ENCODE measurements at places on chromosomes 1 and 21.

DNA sequence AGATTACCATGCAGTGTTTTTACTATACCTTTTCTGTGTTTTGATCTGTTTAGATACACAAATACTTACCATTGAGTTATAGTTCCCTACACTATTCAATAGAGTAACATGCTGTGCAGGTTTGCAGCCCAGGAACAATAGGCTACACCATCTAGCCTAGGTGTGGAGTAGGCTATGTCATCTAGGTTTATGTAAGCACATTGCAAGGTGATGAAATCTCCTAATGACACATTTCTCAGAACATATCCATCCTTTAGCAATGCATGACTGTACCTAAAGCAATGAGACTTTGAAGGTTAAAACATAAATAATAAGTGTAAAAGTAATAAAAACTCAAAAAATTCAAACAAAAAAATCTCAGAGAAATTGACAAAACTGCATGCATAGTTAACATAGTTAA, 358.6 kb downstream of the USH2A start:
- no peak overlapping the region for H3K4me3 ChIP-seq
- H3K27me3 ChIP-seq = no peaks in the 10 kb centered on the region
- H3K4me1 ChIP-seq = no peaks in the 10 kb centered on the region
- no peak for DNase-seq
- H3K27ac ChIP-seq = no peak overlapping the region
- H3K36me3 ChIP-seq = no peaks in the 10 kb centered on the region

GRCh38 chr1:66478116-66478515, 55.8 kb upstream of the SGIP1 start:
- no peak overlapping the region for H3K4me3 ChIP-seq
- H3K27ac ChIP-seq = no peak overlapping the region
- no peaks in the 10 kb centered on the region for H3K4me1 ChIP-seq
- H3K36me3 ChIP-seq = no peaks in the 10 kb centered on the region
- no peaks in the 10 kb centered on the region for H3K27me3 ChIP-seq
- no peak for DNase-seq

- no peak overlapping the region for H3K27ac ChIP-seq
- no peak for DNase-seq
- no peaks in the 10 kb centered on the region for H3K36me3 ChIP-seq
- no peaks in the 10 kb centered on the region for H3K27me3 ChIP-seq
- no peaks in the 10 kb centered on the region for H3K4me1 ChIP-seq
- H3K4me3 ChIP-seq = no peak overlapping the region
Observed at GRCh38 chr1:225950905-225951497, 10.0 kb upstream of the LEFTY2 start.

- H3K4me3 ChIP-seq = peak overlapping the region; percentile 88
- DNase-seq = peak; percentile 52
- peak overlapping the region; percentile 90 for H3K27ac ChIP-seq
- no peaks in the 10 kb centered on the region for H3K27me3 ChIP-seq
- H3K36me3 ChIP-seq = peaks cover 5% of the 10 kb centered on the region
- peaks cover 50% of the 10 kb centered on the region for H3K4me1 ChIP-seq
Observed at GRCh38 chr1:203627851-203628200, 1.2 kb downstream of the ATP2B4 start.

DNA sequence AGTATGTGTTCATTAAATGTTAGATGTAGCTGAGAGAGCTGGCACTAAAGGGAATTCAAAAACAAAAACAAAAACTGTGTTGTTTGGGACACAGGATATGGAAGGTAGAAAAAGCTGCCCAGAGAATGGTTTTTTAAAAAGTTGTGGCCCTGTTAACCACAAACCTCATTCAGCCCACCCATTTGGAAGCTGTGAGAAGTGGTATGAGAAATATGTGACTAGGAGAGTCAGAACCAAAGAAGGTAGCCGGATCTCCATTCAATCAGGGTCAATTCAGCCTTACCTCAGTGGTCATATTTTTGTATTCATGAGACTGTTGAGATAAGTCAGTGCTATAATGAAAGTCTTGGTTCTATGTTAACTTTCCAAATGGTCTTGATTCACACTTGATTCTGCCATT, 29.8 kb upstream of the CACYBP start:
- no peaks in the 10 kb centered on the region for H3K27me3 ChIP-seq
- H3K4me3 ChIP-seq = no peak overlapping the region
- peaks cover 64% of the 10 kb centered on the region for H3K4me1 ChIP-seq

All from lower lobe of right lung (tissue), 2 donors.